ENCODE measurements at places on chromosomes 5 and 9.

GRCh38 chr9:81540142-81540710 lies 149.1 kb downstream of the TLE1 start:
- DNase-seq: no peak

GRCh38 chr9:135014311-135015010 lies 73.0 kb upstream of the OLFM1 start:
- no peak for DNase-seq

GRCh38 chr9:93523518-93524144 lies 52.8 kb upstream of the PHF2 start:
- no peak for DNase-seq

DNA sequence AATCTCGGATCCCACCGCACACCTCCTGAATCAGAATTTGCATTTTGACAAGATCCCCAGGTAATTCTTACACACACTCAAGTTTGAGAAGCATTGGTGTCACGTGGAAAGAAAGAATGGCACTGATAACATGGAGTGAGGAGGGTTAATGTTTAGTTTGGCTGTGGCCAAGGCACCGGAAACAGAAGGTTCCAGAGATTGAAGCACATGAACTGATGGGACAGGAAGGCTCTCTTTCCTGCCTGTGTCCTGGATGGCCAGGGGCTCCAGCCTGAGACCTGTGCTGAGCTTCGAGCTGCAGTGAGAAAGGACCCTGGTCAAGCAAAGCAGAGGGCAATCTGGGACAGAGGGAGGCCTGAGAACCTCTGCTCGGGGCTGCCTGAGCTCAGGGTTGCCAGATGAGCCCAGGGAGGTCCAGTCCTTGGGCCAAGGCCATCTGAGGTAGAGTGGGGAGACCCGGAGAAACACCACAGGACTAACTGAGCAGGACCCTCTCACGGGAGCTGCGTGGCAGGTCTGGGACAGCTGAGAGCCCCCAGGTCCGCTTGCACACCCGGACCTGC lies 27.3 kb downstream of the AFAP1L1 start:
- DNase-seq: no peak

GRCh38 chr9:105053209-105053652 lies 125.3 kb upstream of the ABCA1 start:
- DNase-seq: no peak

DNA sequence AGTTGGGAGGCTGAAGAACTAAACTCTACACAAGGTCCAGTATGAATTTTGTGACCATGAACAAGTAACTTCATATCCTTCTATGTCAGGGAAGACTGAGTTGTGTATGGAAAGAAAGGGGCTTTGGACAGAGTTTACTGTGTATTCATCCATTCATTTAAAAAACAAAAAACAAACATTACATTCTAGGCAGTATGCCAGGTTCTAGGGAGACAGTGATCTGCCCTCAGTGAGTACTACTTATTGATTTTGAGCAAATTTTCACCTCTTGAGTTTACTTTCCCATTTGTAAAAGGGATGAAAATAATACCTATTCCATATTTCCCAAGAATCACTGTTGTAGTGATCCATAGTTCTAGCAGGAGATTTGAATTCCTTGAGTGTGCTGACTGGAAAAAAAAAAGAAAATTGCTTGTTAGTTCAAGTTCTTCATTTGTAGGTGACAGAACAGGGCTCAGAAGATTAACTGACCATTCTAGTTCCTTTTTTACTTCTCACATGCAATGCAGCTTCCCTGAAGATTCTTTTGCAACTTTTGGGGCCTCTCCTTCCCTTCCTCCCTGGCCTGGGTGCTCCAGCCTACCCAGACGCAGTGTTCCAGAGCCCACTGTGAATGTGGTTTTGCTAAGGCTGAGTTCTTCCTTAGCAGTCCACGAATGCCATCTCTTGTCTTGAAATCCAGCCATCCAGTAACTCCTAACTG lies 2.6 kb upstream of the GAPVD1 start:
- DNase-seq: no peak

- no peak for DNase-seq
Measured at GRCh38 chr5:117657541-117657940, 1082.9 kb upstream of the SEMA6A start.

DNA sequence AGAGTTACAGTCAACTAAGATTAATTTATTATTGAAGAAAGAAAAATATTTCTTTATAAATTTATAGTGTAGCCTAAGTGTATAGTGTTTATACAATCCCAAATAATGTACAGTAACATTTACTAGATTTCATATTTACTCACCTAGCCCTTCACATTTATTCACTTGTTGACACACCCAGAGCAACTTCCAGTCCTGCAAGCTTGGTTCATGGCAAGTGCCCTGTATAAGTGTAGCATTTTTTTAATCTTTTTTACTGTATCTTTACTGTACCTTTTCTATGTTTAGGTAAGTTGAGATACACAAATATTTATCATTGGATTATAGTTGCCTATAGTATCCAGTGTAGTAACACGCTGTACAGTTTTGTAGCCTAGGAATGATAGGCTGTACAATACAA lies 119.9 kb downstream of the SPATA31D1 start:
- DNase-seq: no peak

- DNase-seq: no peak
Measured at GRCh38 chr9:104118916-104119315, 24.8 kb downstream of the SMC2 start.

DNA sequence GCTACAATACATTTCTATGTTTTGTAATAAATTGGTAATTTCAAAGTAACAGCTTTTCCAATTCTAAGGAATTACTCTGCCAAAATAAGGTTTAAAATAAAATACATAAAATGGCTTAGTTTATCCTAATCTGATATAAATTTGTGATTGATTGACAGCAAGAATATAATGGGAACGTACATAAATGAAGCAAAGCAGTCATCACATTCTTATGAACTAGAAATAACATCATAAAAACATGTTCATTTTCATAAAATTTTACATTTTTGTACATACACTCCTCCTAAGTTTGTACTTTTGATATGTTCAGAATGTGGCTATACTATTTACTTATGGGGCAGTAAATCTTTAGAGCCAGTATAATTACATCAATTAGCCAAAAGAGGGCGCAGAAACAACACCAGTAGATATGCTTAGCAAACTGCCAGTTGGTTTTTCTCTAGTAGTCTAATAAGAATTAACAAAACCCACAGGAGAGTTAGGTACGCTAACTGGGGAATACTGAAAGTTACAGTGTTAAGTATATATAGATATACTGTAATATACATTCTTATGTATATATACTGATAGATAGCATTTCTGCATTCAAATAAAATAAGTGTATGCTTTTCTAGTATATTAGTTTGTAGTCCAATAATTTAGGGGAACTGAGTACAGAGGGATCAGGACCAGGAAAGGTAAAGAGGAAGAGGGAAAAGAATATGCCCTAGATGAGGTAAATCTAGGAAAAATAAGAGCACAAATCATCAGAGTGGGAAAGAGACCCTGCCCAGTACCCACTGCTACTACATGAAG lies 76.8 kb downstream of the ZDHHC21 start:
- no peak for DNase-seq

DNA sequence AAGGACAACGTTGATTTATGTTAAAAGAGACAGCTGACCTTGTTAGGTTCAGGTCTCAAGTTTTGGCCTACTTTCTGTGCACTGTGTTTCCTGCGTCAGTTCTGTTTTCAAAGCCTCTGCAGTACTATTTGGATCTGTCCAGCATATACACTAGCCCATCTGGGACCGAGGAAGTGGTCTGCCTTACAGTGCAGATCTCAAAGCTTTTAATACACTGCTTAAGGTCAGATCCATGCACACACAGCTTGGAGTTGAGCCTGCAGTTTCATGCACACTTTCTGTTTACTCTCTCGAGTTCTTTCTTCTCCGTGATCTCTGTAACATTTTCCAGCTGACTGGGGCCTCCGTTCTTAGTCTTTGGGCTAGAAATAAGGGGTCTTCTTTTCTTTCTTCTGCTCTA lies 24.1 kb downstream of the CARTPT start:
- no peak for DNase-seq

GRCh38 chr5:179862296-179862695 lies 3.7 kb upstream of the MRNIP start:
- DNase-seq: no peak

- DNase-seq: no peak
Measured at GRCh38 chr5:174325431-174325830, 279.9 kb downstream of the NSG2 start.

GRCh38 chr5:43772764-43773477 lies 169.9 kb downstream of the NNT start:
- no peak for DNase-seq

GRCh38 chr9:5466766-5467165 lies 16.4 kb downstream of the CD274 start:
- no peak for DNase-seq

- DNase-seq: no peak
Measured at GRCh38 chr5:30690931-30691330, 502.6 kb upstream of the CDH6 start.

DNA sequence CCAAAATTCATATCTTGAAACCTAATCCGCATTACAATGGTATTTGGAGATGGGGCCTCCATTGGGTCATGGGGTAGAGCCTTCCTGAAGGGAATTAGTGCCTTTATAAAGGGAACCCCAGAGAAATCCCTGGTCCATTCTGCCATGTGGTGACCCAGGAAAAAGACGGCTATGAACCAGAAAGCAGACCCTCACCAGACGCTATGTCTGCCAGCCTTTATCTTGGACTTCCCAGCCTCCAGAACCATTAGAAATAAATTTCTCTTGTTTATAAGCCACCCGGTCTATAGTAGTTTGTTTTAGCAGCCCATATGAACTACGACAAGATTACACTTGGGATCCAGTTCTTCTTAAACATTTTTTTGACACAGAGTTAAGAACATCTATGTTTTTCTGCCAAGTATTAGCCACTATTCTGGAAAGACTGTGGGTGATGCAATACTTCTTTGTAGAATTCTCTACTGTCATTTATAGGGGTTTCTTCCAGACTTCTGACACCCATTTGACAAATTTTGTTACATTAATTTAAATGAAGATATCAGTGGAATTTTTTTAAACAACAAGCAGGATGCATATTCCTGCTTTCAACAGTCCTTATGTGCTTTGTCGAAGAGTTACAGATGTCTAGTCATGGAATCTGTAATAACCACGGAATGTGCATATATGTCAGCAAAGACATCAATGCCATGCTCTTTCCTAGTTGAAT lies 572.4 kb downstream of the NR2F1-AS1 start:
- DNase-seq: no peak

- no peak for DNase-seq
Measured at GRCh38 chr5:181008136-181008535, 19.5 kb downstream of the BTNL3 start.

DNA sequence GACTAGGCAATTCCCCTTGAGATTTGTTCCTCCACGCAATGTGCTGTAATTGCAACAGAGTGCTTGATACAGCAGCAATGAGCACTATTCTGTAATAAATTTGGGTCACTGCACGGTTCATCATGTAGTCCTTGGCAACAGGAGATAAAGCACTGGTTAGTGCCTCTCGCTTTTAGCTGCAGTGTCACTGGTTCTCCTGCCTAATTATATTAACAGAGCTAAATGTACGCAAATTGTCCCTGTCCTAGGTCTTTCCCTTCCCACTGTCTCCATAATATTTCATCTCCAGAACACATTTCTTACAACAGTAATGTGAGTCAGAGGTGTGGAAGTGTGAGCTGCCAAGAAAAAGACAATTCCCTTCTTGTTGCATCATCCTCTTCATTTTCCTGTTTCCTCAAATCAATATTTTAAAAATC lies 553.1 kb downstream of the ZNF608 start:
- no peak for DNase-seq

DNA sequence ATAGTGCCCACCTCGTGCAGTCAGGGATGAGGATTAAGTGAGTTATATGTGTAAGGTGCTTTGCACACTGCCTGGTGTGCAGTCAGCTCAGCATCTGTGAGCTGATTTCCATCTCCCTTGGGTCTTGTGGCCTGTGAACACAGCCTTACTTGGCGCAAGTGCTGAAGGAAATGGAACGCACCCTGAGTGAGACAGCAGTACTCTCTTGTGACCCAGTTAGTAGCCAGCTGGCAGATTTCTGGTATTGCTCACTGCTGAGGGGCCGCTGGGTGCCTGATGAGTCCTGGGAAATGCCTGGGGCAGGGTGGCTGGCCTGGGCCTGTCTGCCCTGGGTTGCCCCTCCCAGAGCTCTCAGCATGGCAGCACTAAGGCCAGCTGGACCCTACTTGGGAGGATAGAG lies 90.9 kb upstream of the BOD1 start:
- no peak for DNase-seq

- DNase-seq: no peak
Measured at GRCh38 chr5:570886-571285, 41.3 kb upstream of the CEP72 start.

DNA sequence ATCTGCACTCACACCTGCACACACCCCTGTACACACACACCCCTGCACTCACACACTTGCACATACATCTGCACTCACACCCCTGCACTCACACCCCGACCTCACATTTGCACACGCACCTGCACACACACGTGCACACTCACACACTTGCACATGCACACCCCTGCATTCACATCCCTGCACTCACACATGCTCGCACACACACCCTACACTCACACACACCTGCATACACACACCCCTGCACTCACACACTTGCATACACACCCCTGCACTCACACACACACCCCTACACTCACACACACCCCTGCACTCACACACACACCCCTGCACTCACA lies 27.5 kb downstream of the GLT6D1 start:
- no peak for DNase-seq

- no peak for DNase-seq
Measured at GRCh38 chr9:85478847-85479246, 262.9 kb downstream of the AGTPBP1 start.

- DNase-seq: no peak
Measured at GRCh38 chr9:81423589-81424326, 265.6 kb downstream of the TLE1 start.

DNA sequence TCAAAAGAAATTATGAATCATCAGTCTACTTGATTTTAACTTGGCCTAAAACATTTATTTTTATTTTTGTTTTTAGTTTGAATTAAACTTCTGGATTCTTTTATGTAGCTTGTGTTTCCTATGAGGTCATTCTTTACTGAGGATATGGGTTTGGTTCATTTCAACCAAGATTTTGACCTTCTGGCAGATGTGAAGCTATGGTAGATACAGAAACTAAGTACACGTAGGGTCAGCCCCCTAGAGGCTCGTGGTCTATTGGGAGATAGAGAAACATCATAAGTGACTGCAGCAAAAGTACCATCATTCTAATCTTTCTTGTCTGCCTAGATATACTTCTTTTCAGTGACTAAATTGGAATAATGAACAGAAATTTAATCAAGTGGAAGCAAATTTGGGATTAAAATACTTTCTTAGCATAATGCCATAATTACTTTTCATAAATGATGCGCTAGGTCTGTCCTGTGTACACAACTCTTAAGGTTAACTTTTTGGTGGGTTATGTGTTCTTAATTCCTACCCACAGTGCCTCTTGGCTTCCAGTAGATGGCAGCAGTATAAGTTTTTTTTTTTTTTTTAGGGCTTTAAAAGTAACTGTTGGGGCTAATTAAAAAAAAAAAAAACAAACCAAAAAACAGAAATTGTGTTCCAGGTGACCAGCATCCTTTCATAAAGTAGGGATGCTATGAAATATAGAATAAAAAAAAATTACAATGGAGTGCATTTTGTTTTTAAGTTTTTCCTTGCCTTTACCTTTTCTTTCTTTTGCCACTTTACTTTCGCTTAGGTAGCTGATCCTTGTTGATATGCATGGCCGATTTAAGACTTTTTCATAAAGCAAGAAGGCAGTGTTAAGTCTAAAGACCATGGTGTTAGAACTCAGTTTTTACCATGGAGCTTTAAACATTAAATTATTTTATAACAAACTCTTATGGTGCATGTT lies 49.9 kb downstream of the LRRTM2 start:
- no peak for DNase-seq

Measured in vagina (tissue), 2 donors.